ENCODE measurements at places on chromosomes 13 and 19. TPM values are rescaled to one million over a fixed set of nuclear protein-coding genes. Genes with fewer than 3 reads are reported as not detected.

The C5AR2 gene
- total RNA-seq: 8.0 TPM

The PSG3 gene
- not detected for total RNA-seq

The ZNF865 gene
- 13.4 TPM for total RNA-seq

The NMRK2 gene
- 2.4 TPM for total RNA-seq

The POLR1G gene
- 3.5 TPM for total RNA-seq

The C19orf44 gene
- 6.4 TPM for total RNA-seq

The ZNF66 gene
- 7.7 TPM for total RNA-seq

The PTPRH gene
- total RNA-seq: 1.9 TPM

The IL17D gene
- 9.2 TPM for total RNA-seq

The ZNF57 gene
- 2.7 TPM for total RNA-seq

The NR2F6 gene
- total RNA-seq: 23.1 TPM

- H3K27me3 ChIP-seq: no peaks in the 10 kb centered on the region
- DNase-seq: no peak
- no peaks in the 10 kb centered on the region for H3K4me1 ChIP-seq
- H3K36me3 ChIP-seq: no peaks in the 10 kb centered on the region
Observed at GRCh38 chr19:51330366-51330765, 11.6 kb downstream of the VSIG10L start.

GRCh38 chr19:13006431-13007281, 11.4 kb downstream of the NFIX start:
- DNase-seq: peak; percentile 71
- no peaks in the 10 kb centered on the region for H3K36me3 ChIP-seq
- H3K4me3 ChIP-seq: no peak overlapping the region
- H3K27me3 ChIP-seq: no peaks in the 10 kb centered on the region
- peaks cover 3% of the 10 kb centered on the region for H3K4me1 ChIP-seq

DNA sequence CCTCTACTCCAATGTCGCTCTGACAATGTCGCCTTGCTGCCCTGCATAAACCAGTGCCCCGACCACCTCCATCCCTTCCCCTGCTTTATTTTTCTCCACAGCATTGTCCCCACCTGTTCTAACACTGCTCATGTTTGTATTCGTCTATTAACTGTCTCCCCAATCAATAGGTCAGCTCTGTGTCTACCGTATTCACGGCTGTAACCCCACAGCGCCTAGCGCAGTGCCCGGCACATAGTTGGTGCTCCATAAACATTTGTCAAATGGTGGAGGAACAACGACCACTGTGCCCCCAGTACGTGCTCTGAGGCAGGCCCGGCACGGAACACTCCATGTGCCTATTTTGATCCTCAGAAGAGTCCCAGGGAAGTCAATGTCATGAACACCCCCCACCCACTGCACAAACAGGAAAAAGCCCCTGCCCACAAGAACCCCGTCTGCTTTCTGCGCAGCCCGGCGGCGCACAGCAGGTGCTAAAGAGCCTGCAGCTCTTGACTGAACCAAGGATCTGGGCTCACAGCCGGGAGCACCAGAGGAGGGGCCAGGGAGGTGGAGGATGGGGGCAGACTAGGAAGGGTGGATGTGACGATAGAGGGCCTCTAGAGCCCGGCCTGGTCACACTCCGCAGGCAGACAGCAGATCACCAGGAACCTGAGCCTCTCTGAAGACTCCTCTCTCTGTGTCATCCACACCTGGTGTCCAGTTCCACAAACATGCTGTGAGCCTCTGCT, 1.8 kb upstream of the CEACAM16 start:
- H3K4me1 ChIP-seq: no peaks in the 10 kb centered on the region
- no peaks in the 10 kb centered on the region for H3K36me3 ChIP-seq
- H3K4me3 ChIP-seq: no peak overlapping the region
- DNase-seq: no peak

DNA sequence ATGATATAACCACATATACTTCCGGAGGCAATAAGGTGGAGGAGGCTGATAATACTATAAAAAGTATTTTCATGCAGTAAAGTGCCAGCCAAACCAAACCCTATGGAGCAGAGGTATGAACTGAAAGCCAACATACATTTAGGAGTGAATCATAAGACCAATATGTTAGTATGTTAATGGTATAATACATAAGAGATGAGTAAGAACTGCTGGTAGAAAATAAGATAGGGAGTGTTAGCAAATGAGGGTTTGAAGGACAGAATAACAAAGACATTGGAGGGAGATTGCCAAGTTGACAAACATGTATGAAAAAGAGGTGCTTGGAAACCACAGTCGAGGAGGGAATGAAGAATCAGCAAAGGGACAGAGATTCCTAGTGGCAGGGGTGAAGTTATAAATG, 10.8 kb downstream of the ENOX1 start:
- H3K4me3 ChIP-seq: no peak overlapping the region
- H3K4me1 ChIP-seq: no peaks in the 10 kb centered on the region
- H3K36me3 ChIP-seq: no peaks in the 10 kb centered on the region

- H3K4me3 ChIP-seq: no peak overlapping the region
- DNase-seq: no peak
- no peaks in the 10 kb centered on the region for H3K36me3 ChIP-seq
- no peak overlapping the region for H3K27ac ChIP-seq
Observed at GRCh38 chr13:38213314-38213713, 136.3 kb upstream of the UFM1 start.

GRCh38 chr13:30850204-30850866, 55.7 kb upstream of the MEDAG start:
- H3K36me3 ChIP-seq: no peaks in the 10 kb centered on the region
- H3K27ac ChIP-seq: no peak overlapping the region
- H3K4me3 ChIP-seq: no peak overlapping the region
- no peaks in the 10 kb centered on the region for H3K4me1 ChIP-seq

GRCh38 chr13:78780708-78781107, 121.8 kb upstream of the OBI1 start:
- H3K4me3 ChIP-seq: no peak overlapping the region
- H3K27me3 ChIP-seq: no peaks in the 10 kb centered on the region
- H3K4me1 ChIP-seq: no peaks in the 10 kb centered on the region
- no peaks in the 10 kb centered on the region for H3K36me3 ChIP-seq
- no peak overlapping the region for H3K27ac ChIP-seq

DNA sequence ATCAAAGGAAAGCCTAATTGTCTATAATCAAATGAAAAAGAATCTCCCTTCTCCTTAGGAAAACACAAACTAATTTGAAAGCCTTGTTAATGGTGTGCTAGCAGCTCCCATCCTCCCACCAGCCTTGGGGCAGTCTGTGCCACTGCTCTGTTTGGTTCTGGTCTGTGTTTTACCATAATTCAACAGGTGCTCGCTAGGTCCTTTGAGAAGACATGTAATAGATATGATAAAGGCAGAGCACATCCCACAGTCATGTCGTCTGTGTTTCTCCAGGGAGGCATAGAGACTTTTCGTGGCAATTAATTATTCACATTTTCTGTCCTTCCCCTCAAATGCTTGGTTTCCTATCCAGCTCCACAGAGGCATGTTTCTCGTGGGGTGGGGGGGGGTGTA, 23.8 kb downstream of the FAM124A start:
- no peak for DNase-seq
- no peaks in the 10 kb centered on the region for H3K36me3 ChIP-seq
- no peak overlapping the region for H3K4me3 ChIP-seq
- H3K27me3 ChIP-seq: no peaks in the 10 kb centered on the region
- H3K4me1 ChIP-seq: no peaks in the 10 kb centered on the region
- no peak overlapping the region for H3K27ac ChIP-seq

GRCh38 chr19:53903055-53903680, 5.9 kb upstream of the CACNG7 start:
- no peaks in the 10 kb centered on the region for H3K4me1 ChIP-seq
- no peaks in the 10 kb centered on the region for H3K27me3 ChIP-seq
- H3K4me3 ChIP-seq: no peak overlapping the region
- H3K27ac ChIP-seq: no peak overlapping the region
- no peaks in the 10 kb centered on the region for H3K36me3 ChIP-seq

DNA sequence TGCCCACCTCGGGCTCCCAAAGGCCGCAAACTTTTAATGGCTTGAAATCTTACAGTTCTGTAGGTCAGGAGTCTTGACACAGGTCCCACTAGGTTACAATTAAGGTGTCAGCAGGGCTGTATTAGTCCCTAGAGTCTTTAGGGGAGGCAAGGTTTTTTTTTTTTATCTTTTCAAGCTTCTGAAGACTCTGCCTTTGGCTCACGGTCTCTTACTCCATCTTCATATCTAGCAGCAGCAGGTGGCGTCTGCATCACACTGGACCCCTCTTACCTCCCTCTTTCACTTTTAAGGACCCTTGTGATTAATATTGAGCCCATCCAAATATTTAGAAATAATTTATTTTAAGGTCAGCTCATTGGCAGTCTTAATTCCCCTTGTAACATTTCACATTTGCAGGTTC, 11.6 kb downstream of the MIR17HG start:
- DNase-seq: no peak
- H3K27ac ChIP-seq: no peak overlapping the region
- H3K36me3 ChIP-seq: no peaks in the 10 kb centered on the region
- no peak overlapping the region for H3K4me3 ChIP-seq
- peaks cover 9% of the 10 kb centered on the region for H3K4me1 ChIP-seq

DNA sequence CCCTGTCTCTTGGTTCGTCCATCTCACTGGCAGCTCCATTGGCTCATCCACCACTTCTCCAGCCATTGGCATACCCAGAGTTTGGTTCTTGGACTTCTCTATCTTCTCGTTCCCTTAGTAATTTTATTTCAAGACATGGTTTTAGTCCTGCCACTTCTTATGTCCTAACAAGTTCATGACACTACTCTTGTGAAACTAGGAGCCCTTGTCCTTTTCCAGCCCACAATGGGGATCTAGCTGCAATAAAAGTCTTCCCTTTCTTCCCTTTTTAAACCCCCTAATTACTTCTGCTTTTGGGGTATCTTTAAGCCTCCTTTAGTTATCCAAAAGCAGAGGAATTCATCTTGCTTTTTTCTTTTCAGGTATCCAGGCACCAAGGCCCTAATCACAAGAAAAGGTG, 2.9 kb upstream of the RCBTB2 start:
- H3K4me1 ChIP-seq: peaks cover 3% of the 10 kb centered on the region
- no peaks in the 10 kb centered on the region for H3K27me3 ChIP-seq
- H3K4me3 ChIP-seq: no peak overlapping the region
- H3K27ac ChIP-seq: no peak overlapping the region
- H3K36me3 ChIP-seq: no peaks in the 10 kb centered on the region

GRCh38 chr13:108996430-108996829, 367.0 kb downstream of the MYO16 start:
- DNase-seq: no peak
- no peaks in the 10 kb centered on the region for H3K27me3 ChIP-seq

DNA sequence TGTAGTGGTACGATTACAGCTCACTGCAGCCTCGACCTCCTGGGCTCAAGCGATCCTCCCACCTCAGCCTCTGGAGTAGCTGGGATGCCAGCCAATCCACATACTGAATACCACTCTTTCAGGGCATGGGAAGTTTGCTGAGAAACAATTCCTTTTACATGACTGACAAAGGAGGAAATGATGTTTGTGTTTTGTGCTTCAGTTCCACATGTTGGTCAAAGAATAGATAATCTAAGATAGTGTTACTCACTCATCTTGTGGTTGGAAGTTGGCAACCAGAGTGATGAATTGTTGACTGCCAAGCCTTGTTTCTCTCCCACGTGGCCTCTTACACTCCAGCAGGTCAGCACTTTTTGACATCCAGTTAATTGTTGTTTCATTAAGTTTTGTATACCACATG, 7.6 kb downstream of the MBD3L2B start:
- H3K4me3 ChIP-seq: no peak overlapping the region
- H3K4me1 ChIP-seq: no peaks in the 10 kb centered on the region

DNA sequence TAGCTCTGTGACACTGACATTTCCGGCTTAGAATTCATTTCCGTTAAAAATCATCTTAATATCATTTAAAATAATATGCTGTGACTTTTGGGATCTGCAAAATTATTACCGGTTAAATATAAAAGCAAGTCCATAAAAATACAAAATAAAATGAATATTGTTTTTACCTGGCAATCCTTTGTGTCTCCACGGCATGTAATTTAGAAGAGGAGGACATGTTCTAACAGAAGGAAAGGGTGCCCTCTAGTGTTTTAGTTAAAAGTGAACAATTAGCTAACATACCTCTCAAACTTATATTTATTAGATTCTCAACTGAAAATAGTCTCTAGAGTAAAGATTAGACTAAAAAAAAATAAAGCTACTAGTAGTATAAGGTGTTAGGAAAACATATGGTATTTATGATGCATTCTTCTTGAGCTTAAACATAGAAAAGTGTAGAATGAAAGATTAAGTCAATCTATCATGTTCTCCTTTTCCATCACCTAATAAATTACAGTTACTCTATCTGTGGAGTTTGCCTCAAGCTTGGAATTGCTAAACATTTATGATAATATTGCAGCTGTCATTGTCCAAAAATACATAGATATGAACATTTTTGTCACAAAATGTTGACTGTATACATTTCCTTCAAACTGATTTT, 676.7 kb upstream of the SPRY2 start:
- DNase-seq: no peak
- H3K4me3 ChIP-seq: no peak overlapping the region
- H3K27me3 ChIP-seq: no peaks in the 10 kb centered on the region
- no peaks in the 10 kb centered on the region for H3K36me3 ChIP-seq
- H3K4me1 ChIP-seq: no peaks in the 10 kb centered on the region

DNA sequence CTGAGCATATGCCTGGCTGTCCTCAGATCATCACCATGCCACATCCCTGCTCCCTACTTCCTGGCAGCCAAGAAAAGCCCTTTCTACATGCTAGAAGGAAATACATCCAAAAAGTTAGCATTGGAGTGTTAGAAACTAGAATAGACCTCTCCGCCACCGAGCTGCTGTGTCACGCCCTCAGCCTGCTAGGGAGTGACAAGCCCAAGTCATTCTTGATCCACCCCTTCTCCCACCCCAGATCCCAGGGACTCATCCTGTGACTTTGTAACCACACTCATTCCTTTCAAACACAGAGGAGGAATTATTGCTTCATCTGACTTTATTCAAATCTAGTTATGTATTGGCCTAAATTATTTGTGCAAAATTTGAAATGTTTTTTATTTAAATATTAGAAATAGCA, 45.3 kb downstream of the POLR1D start:
- H3K4me1 ChIP-seq: no peaks in the 10 kb centered on the region
- no peaks in the 10 kb centered on the region for H3K27me3 ChIP-seq
- H3K27ac ChIP-seq: no peak overlapping the region
- H3K36me3 ChIP-seq: peaks cover 1% of the 10 kb centered on the region

GRCh38 chr19:632579-633067, 714 bp downstream of the POLRMT start:
- no peaks in the 10 kb centered on the region for H3K27me3 ChIP-seq
- peak overlapping the region; percentile 67 for H3K4me3 ChIP-seq

DNA sequence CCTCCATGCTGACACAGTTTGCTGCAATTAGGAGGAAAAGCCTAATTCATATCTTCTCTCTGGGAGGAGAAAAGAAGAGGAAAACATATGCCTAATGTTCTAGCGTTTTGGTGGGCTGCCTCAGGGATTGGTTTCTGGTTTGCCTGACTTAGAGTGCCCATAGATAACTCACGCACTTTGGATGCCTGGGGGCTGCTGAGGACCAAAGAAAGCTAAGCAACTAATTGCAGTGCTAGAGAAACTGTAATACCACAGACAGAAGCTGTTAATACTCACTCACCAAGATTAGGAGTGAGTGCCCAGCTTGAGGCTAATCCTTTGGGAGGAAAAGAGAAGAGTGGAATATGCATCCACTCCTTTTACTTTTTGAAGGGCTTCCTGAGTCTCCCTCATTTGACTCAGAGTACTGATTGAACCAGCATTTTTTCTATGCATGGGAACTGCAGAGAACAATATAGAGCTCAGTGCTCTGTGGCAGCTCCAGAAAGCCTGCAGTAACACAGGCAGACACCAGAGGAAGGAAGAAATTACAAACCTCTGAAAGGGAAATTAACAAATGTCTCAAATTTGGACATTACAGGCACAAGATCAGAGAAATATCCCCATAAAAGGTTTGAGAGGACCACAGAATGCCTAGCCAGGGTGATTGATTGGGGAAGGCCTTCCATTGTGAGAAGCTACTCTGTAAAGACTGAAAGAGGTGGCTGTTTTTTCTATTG, 666.4 kb downstream of the OLFM4 start:
- H3K27me3 ChIP-seq: no peaks in the 10 kb centered on the region
- DNase-seq: no peak
- no peak overlapping the region for H3K4me3 ChIP-seq
- H3K36me3 ChIP-seq: no peaks in the 10 kb centered on the region
- no peak overlapping the region for H3K27ac ChIP-seq
- H3K4me1 ChIP-seq: no peaks in the 10 kb centered on the region

All from aorta (tissue), 5 donors.